ENCODE measurements at places on chromosomes 4 and X. TPM values are rescaled to one million over a fixed set of nuclear protein-coding genes. Genes with fewer than 3 reads are reported as not detected.

The TSPAN6 gene
- 22.0 TPM for total RNA-seq

The ARMCX6 gene
- total RNA-seq = 26.3 TPM

The IGFBP7 gene
- 336 TPM for total RNA-seq

The MAGEB10 gene
- total RNA-seq = not detected

The FGG gene
- total RNA-seq = not detected

The ETDB gene
- total RNA-seq = not detected

The P2RY8 gene
- total RNA-seq = not detected

The RASSF6 gene
- not detected for total RNA-seq

The NDST3 gene
- not detected for total RNA-seq

The HSPA4L gene
- total RNA-seq = 5.4 TPM

The ZFX gene
- 91.0 TPM for total RNA-seq

The UGT2A3 gene
- not detected for total RNA-seq

The ADH6 gene
- not detected for total RNA-seq

The UGT2A1 gene
- total RNA-seq = not detected

The UGT2B15 gene
- not detected for total RNA-seq

The TMEM35A gene
- total RNA-seq = 3.8 TPM

The GPM6B gene
- total RNA-seq = 8.1 TPM

The PDGFRA gene
- 152 TPM for total RNA-seq

The MSANTD1 gene
- total RNA-seq = 0.33 TPM

The LAMP2 gene
- 175 TPM for total RNA-seq

The ANKRD17 gene
- 60.6 TPM for total RNA-seq

The UGT2B17 gene
- total RNA-seq = not detected

The POU4F2 gene
- not detected for total RNA-seq

The IL3RA gene
- not detected for total RNA-seq

The DUX4 gene
- total RNA-seq = not detected

The POLN gene
- total RNA-seq = 2.9 TPM

The MMRN1 gene
- 0.77 TPM for total RNA-seq

The TLR10 gene
- not detected for total RNA-seq

The DCAF8L2 gene
- not detected for total RNA-seq

The RHOXF1 gene
- total RNA-seq = not detected

The SPANXN5 gene
- total RNA-seq = not detected

The GABRQ gene
- 2.5 TPM for total RNA-seq

The TNIP2 gene
- total RNA-seq = 59.9 TPM

The CDS1 gene
- total RNA-seq = 0.37 TPM

The DCHS2 gene
- 0.11 TPM for total RNA-seq

The MAGEA10 gene
- total RNA-seq = not detected

The KLF8 gene
- total RNA-seq = 3.1 TPM

The DACH2 gene
- total RNA-seq = not detected

The SSX2 gene
- not detected for total RNA-seq

The RNF128 gene
- total RNA-seq = 1.5 TPM
